ENCODE measurements at places on chromosomes 6 and 20.

DNA sequence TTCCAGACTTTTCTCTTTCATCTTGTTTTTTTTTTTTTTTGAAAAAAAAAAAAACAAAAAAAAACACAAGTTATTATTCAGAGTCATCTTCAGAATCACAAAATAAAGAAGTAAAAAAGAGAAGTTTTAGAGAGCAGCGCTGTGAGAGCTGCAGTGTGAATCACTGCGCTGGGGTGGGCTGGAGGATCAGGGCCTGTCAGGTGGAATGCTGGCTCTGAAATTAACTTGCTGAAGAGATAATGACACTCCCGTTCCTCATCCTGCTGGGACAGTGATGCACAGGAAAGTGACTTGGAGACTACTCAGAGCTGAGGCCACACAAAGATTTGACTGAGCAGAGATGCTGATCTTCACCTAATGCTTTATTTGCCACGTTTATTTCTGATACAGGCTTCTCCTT is 42.7 kb upstream of the CLDN20 start:
- no peak for DNase-seq

DNA sequence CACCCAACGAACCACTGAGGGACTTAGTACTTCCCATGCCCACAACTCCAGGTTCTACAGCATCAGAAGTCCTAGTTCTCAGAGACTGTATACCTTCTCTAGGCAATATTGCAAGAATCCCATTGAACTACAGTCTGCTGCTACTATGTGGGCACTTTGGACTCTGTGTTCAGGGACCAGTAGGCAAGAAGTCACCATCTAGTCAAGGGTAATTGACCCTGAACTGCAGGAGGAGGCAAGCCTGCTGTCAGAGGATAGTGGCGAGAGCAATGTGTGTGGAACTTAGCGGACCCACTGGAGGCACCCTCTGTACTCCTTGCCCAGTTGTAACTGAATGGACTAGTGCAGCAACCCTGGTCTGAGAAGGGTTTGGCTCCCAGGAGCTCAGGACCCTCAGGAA is 15.7 kb downstream of the HEBP2 start:
- no peak for DNase-seq

DNA sequence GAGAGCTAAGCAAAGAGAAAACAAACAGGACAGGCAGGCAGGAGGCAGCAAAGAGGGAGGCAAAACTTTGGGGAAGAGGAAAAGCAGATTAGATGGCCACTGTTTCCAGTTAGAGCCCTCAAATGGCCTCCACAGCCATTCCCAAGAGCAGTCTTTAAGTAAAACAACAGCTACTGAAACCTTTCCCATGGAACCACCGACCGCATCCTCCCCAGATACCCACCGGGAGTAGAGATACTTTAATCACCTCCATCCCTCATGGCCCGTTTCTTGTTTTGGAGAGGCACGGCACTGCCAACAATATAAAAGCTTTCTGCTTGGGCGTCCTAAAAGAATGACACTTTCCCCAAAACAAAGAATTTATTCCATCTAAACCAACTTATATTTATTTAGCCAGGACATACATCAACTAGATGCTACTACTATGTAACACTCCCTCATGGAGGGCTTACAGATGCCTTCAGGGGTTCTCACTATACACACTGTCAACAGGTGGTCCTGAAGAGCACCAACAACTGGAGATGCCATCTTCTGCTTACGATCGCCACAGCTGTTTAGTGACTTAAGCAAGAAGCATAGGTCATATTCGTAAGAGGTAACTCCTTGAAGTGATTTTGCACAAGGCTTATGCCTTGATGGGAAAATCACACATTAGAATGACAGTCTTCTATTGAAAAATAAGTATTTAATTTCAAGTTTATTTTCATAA is 43.4 kb downstream of the CNKSR3 start:
- no peak for DNase-seq

GRCh38 chr6:138736640-138737039 is 36.9 kb upstream of the CCDC28A start:
- DNase-seq: no peak

- peak; percentile 88 for DNase-seq
These were observed 42.0 kb downstream of the UQCC1 start for GRCh38 chr20:35369804-35370203.

- DNase-seq: no peak
These were observed 157.1 kb downstream of the AKAP7 start for GRCh38 chr6:131292145-131292938.

DNA sequence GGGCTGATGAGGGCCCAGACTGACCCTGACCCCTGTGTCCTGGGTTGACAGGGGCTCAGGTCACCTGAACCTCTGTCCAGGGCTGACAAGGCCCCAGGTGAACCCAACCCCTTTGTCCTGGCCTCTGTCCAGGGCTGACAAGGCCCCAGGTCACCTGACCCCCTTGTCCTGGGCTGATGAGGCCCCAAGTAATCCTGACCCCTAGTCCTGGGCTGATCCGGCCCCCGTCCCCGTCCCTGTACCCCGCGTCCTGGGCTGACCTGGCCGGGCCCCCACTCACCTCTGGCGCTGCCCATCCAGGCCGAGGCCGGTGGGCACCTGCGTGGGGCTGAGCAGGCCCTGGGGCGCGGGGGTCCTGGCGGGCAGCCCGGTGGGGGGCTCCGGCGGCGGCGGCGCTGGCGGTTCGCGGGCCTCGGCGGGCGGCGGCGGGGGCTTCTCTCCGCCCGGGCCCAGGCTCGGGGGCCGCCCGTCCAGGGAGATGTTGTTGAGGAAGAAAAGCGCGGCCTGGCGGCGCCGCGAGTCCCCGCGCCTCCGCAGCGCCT is 379 bp downstream of the CABLES2 start:
- DNase-seq: no peak

DNA sequence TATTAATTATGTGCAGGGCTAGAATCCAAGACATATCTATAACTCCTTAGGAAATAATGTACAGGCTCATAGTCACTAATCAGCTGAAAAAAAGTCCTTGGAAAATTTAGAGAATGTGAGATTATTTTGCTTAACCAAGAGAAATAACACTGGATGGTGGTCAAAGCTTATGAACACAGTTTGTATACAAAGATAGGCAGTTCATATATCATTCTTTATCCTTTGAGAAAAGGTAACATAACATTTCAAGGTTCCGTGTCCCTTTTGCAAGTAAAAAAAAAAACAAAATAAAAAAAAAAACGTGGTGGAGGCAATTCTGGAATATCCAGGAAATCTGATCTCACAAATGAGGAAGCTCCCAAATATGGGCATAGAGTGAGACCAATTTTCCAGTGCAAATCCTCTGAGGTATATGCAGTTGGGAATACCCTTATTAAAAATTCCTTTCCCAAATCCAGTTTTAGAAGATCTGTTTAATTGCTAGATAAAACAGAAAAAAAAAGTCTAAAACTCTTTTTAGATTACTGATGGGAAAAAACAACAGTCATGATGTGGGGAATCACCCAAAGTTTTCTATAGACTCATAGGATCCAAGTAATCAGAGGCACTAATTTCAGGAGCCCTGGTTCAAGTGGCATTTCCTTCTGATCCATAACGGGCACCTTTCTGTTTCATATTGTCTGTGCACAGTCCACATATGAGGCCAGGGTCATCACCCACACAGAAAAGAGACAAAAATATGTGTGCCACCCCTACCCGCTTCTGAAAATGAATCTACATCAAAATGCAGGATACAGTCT is 17.7 kb upstream of the TNFAIP3 start:
- DNase-seq: no peak

GRCh38 chr20:60104993-60105803 is 147.0 kb downstream of the CDH26 start:
- DNase-seq: no peak

DNA sequence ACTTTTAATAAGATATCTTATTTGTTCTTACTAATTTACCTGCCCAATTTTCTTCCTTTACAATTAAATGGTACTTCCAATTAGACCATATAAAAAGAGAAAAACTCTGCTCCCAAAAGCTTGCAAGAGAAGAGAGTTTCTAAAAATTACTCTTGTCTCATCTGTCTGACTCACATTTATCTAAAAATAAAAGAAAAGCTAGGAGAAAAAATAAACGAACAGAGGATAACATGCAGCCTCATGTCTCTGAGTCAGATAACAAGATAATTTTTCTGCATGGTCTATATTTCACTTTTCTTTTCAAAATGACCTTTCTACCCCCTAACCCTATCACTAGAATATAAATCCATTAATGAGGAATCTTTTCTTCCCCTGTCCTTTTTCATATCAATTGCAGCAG is 127.2 kb upstream of the TCF21 start:
- peak; percentile 69 for DNase-seq

DNA sequence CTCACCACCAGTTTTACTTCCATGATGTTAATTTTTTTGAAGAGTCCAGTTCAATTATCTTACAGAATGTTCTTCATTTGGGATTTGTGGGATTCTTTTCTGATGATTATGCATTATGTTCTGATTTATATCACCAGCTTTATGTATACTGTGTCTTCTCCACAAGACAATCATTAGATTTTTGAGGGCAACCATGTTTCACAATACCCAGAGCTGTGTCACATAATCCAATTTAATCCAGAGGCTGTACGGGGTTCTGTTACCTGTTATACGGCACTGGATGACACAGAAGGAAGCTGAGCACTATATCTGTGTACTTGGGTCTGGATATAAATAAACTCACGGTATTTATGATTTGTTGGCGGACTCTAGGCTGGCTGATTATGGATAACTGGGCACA is 41.6 kb upstream of the RPN2 start:
- no peak for DNase-seq

- DNase-seq: peak; percentile 17
These were observed 175.5 kb downstream of the ATXN1 start for GRCh38 chr6:16585805-16586204.

GRCh38 chr6:42449917-42450476 is 1.7 kb downstream of the TRERF1 start:
- peak; percentile 26 for DNase-seq

DNA sequence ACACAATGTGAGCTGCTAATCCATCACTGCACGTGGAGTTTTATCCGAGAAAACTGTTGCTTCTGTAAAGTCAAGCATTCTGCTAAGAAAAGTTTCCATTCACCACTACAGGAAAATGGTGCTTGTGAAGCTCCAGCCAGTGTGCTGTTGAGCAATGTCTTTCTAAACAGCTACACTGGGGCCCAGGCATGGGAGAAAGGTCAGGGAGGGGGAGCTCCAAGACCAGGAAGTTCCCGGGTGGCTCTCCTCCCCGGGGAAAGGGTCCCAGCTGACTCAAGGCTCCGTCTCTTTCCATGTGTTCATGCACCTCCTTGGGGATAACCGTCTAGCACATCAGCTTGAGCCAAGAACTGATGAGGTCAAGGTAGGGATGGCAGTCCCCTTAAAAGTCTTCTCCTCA is 20.5 kb downstream of the RPP40 start:
- no peak for DNase-seq

- DNase-seq: no peak
These were observed 84.6 kb downstream of the ANKS1A start for GRCh38 chr6:34973547-34974248.

GRCh38 chr20:49656304-49656703 is 57.4 kb downstream of the B4GALT5 start:
- DNase-seq: peak; percentile 39

DNA sequence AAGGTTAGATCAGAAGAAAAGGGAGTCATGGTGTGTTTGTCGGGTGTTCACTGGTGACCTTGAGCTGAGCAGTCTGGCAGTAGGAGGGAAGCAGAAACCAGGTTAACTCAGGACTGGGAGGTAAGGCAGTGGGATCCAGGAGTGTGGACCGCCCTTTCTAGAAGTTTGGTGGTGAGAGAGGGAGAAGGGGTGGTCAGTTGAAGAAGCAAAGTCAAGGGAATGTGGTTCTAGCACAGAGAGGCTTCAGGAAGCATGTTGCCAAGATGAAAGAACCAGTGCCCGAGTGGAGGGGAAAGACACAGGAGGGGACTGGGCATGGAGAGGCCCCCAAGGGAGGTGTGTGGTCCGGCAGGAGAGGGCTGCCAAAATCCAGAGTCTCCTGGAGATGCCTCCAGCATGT is 3.6 kb downstream of the MAPK13 start:
- no peak for DNase-seq

DNA sequence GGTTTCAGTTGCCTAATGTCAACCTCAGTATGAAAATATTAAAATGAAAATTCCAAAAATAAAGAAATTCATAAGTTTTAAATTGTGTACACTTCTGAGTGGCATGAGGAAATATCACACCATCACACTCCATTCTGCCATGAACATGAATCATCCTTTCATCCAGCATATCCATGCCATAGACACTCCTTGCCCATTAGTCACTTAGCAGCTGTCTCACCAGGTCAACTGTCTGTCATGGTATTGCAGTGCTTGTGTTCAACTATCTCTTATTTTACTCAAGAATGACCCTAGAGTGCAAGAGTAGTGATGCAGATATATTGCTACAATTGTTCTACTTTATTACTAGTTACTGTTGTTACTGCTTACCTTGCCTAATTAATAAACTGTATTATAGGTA is 712.4 kb downstream of the EPHA7 start:
- peak; percentile 3 for DNase-seq

GRCh38 chr20:51447097-51447764 is 95.3 kb downstream of the NFATC2 start:
- peak; percentile 93 for DNase-seq

DNA sequence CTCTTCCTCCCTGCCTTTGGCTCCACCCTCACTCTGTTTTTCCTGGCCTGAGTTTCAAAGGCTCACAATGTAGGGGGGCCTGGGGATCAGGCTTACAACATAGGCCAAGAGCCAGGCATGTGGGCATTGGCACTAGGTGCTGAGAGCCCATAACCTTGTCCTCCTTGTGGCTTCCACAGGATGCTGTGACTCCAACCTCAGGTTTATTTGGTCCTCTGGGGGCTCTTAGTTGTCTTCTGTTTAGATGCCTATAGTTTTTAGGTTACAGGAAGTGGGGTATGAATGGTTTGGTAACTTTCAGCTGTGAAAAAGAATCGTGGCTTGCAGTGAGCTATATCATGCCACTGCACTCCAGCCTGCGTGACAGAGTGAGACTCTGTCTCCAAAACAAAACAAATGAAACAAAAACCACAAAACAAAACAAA is 25.6 kb downstream of the MMP24 start:
- no peak for DNase-seq

GRCh38 chr6:147621961-147622360 is 113.5 kb downstream of the SAMD5 start:
- DNase-seq: no peak

DNA sequence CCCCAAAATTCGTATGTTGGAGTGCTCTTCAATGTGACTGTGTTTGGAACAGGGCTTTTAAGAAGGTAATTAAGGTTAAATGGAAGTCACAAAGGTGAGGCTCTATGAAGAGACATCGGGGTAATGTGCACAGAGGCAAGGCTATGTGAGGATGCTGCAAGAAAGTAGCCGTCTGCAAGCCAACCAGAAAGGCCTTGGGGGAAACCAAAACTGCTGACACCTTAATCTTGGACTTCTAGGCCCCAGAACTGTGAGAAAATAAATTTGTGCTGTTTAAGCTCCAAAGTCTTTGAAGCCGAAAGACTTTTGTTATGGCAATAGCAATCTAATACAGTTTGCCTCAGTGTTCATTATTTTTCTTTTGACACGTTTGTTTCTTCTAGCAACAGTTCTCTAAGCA is 2.4 kb upstream of the IRAK1BP1 start:
- no peak for DNase-seq

DNA sequence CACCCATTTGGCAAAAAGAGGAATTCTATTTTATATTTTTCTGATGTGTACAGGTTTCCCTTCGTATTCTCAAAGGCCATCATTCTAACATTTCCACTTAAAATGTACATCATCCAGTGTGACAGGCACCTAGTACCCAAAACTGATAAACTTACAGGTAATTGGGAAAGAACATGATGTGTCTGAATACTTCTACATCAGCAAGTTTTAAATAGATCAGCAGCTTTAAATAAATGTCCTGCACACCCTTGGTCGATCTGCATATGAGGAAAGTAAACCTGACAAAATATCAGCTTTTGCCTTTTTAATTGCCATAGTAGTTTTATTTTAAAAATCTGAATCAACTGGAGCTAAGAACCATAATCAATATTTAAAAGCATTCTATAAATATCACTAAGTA is 26.5 kb downstream of the TOMM6 start:
- no peak for DNase-seq

Measured in iris pigment epithelial cell (primary cell).